Hypothalamus (tissue), 51 donors: ENCODE measurements at places on chromosomes 6 and 20.

DNA sequence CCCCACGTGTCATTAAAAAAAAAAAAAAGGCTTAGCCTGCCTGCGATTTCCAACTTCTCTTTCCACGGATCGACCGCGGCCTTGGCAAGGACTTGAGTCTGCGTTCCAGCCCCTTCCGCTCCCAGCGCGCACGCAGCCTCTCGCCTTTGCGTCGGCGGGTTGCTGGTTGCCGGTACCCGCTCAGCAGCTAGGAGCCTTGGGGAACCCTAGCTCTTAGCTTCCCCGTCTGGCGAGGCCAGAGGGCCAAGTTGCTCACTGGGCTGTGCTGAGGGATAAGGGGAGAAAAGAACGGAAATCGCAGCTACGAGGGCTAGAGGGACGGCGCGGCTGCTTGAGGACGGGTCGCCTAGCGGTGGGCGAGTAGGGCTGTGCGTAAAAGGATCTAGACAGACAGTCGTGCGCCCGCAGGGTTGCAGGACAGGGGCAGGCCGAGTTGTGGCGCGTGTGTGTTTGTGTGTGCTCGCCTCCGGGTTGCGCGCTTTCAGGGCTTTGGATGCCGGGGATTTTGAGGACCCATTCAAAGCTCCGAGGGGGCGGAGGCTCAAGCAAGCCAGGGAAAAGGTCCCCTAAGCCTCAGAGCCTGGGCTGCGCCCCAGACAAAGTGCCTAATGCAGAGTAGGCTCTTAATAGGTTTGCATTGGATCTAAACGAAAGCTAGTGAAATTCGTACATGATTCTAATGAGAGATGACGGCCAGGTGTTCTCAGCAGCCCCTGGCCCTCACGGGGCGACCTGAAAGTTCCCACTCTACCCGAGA, 40.5 kb upstream of the OSTM1 start:
- peak; percentile 33 for DNase-seq

- no peak for DNase-seq
Measured at GRCh38 chr6:105507811-105508210, 104.9 kb upstream of the PREP start.

DNA sequence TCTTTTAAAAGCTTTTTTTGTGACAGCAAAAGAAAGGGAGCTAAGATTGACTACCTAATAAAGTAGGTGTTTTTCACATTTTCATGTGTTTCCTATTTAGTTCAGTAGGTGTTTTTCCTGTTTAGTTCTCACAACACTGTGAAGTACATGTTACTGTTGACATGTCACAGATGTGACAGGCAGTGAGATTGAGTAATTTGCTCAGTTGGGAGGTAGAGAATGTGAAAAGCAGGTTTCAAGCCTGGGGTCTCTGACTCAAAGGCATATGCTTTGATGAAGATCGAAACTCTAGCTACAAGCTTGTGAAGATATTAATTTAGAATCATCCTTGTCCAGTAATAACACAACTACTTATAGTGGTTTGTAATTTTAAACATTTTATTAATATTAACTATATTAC, 43.1 kb downstream of the SLX4IP start:
- no peak for DNase-seq

DNA sequence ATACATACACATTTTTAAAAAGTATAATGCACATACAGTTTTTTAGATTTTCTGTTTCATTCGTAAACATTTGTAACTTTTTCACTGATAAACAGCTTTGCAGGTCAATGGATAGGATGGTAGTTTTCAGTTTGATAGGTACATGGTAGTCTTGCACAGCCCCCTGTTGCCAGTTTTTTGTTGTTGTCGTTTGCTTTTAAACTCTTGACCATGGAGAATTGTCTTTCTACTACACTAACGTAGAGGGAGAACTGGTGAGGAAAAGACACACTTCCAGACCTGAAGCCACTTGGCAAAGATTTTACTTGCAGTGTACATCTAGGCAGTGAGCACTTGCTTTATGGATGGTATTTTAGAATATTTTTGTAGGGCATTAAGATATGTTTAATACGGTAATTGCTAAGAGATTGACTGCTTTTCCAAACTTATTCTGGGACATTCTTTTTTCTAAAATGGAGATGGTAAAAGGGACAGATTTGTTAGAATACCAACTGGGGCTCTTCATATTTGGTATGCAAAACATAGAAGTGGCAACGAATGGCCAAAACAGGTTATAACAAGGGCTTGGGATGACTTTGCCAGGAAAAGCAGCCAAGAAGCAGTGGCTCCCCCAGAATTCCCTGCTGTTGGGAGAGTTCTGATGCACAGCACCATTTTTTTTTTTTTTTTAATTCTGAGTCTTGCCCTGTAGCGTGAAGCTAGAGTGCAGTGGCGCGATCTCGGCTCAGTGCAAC, 1.5 kb downstream of the PYGB start:
- DNase-seq, result peak; percentile 35

GRCh38 chr20:32062776-32063170, 10.7 kb downstream of the HCK start:
- DNase-seq, result no peak
